ENCODE measurements at places on chromosomes 6 and 20.

DNA sequence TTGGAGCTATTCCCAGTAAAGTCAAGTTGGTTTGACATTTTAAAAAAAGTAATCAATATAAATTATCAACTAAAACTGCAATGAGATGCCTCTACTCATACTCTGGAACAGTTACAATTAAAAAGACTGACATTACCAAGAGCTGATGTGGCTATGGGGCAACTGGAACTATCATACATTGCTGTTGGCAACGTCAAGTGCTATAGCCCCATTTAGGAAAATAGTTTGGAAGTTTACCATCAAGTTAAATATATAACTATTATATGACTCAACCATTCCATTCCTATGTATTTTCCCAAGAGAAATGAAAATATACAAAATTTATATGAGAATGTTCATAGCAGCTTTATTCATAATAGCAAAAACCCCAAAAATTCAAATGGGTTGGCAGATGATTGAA, 111.4 kb upstream of the HDGFL1 start:
- DNase-seq: no peak

DNA sequence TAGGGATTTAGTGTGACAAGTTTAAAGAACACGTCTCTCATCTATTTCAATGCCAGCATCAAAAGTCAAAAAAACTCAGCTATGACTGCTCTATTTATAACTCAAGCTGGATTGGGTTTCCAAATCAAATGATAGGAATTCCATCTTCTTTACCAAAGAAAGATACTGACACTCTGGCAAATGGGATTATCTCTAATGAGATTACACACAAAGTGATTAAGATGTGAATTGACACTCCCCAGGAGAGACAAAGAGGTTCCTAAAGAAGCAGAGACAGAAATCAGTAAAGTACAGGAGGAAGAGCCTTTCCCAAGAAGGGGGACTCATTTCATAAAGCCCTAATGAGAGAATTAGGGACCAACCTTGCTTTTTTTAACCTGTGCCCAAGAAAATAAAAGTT, 92.1 kb downstream of the ID4 start:
- DNase-seq: no peak

- no peak for DNase-seq
Observed at GRCh38 chr20:55271371-55271770, 733.9 kb downstream of the CBLN4 start.

DNA sequence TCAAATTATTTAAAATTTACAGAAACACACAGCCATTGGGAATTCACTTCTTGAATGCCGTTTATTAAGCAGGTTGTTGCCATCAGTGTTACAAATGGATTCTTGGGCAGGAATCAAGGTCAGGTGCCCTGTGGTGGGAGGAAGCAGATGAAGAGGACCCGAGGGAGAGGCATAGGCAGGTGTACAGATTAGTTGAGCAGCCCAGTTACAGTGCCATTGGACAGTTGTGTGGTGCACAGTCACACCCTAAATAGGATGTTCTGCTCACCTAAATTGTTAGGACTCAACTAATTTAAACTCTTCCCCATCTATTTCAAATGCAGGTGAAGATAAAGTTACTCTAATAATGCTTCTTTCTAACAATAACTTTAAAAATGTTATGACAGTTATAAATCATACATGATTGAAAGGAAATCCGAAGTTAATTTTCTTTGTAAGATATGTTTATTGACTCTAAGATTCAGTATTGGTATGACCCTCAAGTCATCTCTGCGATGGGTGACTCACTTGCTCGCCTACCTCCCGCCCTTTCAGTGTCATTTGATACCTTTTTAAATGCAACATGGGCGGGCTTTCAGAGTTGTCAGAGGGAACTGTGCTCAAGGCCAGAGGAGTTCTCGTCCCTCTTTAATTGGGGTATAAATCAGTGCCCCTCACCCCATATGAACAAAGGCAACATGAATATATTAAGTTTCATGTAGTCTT, 35.1 kb downstream of the DSE start:
- DNase-seq: no peak

DNA sequence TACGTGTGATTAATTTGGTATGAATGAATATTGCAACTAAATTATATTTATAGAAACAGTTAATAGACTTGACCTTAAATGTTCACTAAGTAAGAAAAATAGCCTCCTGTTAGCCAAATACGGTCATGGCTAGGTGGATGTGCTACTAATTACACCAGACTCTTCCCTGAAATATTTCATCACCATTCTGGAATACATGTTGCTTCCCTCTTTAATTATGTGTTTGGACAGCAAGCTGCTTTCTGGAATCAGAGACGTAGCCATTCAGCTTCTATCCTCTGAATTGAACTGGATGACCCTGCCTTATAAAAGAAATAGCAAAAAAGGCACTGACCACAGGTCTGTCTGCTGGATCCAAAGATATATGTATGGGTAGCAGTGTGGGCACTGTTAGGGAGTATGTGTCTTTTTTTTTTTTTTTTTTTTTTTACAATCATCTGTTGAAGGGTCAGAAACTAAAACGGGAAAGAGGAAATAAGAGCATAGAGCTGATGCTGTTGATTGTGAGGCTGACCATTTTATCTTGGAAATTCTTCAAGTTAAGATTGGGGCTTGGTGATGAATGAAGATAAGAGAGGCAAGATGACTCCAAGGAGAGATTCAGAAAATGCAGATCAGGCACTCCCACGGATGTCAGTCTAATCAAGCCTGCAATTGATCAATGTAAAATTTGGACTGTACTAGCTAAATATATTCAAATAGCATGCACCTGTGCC, 283.2 kb upstream of the HSF2 start:
- DNase-seq: no peak
